ENCODE measurements at places on chromosomes 7 and 10.
A peak's percentile ranks its signal among the peaks of the same experiment; 100 is the strongest.

DNA sequence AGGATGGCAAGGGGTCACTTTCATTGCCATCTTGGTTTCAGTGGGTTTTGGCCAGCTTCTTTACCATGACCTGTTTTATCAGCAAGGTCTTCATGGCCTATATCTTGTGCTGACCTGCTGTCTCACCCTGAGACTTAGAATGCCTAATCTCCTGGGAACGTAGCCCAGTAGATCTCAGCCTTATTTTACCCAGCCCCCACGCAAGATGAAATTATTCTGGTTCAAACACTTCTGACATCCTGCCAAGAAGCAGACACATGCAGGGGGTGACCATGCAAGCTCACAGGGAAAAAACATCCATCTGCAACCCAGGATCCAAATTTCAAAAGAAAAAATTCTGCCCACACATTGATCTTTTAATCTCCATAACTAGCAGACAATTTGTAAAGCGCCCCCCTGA, 88.4 kb upstream of the EEPD1 start:
- DNase-seq: no peak

- no peak for DNase-seq
These were observed 17.8 kb downstream of the RGS10 start for GRCh38 chr10:119524720-119525070.

DNA sequence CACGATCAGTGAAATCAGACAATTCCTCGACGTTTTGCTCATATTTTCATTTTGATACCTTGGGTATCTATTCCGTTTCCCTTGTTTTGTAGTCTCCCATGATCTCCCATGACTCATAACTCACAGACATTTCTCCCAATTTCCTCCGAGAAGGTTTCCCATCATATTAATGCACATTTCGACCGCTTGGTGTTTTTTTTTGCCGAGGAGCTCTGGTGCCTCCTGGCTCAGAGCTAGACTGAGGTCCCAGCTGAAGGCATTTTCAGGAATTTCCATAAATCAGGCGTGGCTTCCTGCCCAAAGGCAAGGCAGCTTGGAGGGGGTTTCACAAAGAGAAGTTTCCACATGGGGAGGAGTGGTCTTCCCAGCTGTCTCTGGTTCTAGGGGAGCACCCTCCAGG, 148.2 kb upstream of the TNS3 start:
- no peak for DNase-seq

DNA sequence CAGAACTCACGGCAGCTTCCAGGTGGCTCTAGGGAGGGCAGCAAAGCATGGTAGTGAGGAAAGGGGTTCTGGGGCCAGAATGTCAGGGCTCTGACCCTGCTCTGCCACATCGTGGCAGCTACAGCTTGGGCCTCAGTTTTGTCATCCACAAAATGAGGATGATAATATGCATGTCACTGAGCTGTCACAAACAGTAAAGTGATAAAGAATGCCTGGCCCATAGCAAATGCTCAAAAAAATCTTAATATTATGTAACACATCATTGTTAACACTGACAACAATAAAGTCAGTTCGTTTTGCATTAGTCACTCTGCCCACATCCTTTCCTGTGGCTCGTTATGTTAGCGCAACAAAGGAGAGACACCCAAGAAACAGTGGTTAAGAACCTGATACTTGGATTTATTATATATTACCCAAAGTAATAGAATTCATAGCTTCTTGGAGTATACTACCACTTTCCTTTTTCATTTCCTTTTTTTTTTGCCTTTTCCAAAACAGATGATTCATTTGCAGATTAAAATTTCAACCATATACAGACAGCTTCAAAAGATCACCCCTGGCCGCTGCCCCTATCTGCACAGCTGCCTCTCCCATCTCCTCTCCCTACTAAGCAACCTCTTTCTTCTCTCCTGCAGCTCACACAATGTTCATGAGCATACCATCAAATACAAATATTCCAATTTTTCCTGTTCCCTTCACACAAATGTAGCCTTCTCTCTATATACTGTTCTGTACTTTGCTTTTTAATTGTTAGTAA, 45.5 kb upstream of the DDC start:
- DNase-seq: peak; percentile 66

DNA sequence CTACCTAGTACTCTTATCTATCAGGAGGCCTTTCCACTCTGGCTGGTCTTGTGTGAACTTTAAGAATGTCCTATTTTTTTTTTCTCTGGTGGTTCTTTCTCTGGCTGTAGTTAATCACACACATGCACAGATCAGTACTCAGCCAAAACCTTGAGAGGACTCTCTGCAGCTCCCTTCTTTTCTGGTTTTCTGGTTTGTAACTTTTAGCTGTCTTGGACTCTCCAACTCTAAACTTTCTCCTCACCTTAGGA, 54.9 kb upstream of the HELLS start:
- no peak for DNase-seq

GRCh38 chr7:82578430-82578829, 134.9 kb upstream of the CACNA2D1 start:
- DNase-seq: no peak

DNA sequence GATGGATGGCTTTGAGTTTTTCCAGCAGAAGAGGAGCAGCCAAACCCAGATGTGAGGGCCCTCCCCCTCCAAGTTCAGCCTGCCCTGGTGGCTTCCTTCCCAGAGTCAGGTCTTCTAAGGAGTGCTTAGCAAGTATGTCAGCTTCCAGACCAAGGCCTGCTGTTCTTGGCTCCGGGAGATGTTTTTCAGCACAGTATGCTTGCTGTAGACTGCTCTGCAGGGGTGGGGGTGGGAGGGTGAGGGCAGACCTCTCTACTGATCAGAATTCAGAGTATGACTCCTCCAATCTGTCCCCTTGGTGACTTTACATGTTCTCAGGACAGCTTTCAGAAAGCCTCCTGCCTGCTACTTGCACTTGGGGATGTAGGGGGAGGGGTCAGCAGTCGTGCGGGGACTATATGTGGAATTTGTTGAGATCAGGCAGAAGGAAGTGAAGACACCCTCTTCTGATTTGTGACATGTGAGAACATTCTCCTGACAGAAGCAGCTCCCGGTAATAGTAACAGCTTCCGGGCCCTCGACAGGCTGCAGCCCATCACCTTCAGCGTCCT, 516.4 kb upstream of the ZMIZ1 start:
- DNase-seq: no peak

DNA sequence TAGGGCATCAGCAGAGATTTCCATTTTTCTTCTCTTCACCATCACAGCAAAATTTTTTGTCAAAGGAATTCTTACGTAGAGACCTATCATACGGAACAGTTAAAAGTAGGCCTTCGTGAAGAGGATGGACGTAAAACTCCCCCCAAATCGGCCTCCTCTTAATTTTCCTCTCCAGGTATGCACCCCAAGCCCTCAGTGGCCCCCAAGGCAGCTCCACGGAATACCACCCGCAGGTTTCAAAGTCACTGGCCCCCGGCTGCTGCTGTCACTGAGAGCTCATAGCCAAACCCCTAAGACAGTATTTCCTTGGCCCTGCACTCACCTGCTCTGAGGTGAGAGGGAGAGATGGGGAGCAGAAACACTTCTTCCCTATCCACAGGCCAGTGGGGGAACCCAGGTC, 8.8 kb downstream of the PODXL start:
- DNase-seq: no peak

DNA sequence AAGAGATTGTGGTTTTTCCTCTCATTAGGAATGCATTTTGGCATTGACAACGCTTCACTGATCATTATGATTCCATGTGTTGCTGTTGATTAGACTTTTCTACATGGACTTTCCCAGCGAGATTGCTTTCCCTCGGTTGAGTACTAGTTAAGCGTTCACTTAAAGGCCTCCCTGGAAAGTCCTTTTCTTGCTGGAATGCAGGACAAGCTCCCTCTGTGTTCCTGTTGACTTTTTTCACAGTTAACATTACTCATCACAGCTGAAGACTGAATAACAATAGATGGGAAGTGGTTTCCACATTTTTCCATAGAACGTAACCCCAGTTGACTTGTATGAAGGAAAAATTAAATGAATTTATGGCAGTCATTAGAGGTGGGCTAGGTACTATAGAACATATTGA, 2.6 kb upstream of the CAV1 start:
- peak; percentile 93 for DNase-seq

DNA sequence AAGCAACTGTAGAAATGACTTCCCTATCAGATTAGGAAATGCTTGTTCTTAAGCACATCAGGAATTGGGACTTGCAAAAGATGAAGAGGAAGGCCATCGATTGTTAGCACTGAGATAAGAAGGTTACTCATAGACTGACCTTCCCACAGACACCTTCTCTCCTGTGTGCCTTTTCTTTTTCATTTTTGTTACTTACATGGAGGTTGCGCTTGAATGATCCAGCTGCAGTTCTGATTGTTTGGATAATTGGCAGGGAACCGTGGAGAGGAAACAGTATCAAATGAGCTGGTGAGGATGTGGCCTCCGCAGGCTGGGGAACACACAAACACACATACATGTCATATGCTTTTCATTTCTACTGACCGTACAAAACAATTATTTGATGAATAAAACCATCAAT, 134.9 kb upstream of the RSU1 start:
- no peak for DNase-seq

GRCh38 chr7:107799647-107800264, 3.3 kb downstream of the SLC26A3 start:
- DNase-seq: no peak

DNA sequence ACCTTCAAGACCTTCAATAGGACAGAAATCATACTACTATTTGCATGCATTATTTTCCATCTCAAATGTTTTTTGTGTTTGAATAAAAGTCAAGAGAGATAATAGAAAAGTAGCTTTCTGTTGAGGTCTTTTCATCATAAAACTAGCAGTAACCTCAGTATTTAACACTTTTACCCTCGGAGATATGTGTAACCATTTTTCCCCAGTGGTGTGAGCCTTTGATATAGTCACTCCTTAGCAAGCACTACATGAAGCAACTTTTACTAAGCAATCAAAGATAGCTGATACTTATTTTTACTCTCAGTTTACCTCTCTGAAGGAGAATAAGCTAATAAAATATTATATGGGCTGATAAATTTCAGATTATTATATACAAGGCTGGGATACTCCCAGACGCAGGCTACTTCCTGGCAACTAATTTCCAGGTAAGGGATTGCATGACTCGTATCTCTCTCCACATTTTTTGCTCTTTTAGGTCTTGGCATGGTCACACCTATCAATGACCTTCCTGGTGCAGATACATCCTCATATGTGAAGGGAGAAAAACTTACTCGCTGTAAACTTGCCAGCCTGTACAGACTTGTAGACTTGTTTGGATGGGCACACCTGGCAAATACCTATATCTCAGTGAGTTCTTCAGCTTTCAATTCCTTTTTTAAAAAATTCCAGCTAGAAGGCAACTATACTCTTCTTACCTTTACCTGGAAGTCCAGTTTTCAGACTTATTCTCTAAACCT, 91.5 kb upstream of the MXI1 start:
- no peak for DNase-seq

DNA sequence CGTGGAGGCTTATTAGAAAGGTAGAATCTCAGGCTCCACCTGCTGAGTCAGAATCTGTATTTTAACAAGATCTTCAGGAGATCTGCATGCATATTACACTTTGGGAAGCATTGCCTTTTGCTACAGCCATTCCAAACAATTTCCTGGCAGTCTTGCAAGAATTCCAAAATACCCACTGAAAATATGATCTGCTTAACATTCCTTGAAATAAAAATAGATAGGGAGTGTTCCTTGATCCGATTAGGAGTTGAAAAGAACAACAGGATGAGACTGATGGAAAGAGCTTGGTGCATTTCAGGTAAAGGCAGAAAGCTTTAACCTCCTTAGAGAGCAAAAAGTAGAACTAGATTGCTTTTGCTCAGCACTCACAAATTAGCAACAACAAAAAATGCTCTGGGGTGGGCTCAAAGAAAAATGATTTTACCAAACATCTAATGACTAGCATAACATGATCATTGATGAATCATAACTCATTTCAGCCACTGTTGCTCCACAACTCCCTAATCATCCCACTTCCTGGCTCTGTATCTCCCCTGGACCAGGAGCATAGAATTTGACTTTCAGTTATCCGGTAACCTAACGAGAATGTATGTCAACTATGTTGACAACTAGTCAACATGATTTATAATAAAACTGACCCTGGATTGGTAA, 115.2 kb downstream of the RNLS start:
- peak; percentile 33 for DNase-seq

DNA sequence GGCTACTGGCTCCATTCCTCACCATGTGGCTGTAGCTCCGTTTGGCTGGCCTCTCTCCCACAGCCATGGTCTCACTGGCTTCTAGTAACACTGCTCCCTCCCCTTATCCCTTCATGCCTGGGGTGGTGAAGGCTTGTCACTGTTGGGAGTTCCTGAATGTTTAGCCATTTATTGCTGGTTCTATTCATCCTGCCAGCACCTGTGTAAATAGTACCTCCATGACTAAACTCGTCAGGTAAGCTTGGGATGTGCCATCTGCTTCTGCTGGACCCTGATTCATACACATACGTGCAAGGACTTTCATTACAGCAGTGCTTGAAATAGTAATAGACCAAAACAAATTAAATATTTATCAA, 61.6 kb downstream of the CCDC71L start:
- DNase-seq: no peak

- DNase-seq: no peak
These were observed 44.0 kb upstream of the FAM133B start for GRCh38 chr7:92634205-92634604.
